Foreskin fibroblast (primary cell): ENCODE measurements at places on chromosomes 3 and 15.

- DNase-seq: no peak
Measured at GRCh38 chr3:196942915-196943277, 568 bp upstream of the NCBP2 start.

DNA sequence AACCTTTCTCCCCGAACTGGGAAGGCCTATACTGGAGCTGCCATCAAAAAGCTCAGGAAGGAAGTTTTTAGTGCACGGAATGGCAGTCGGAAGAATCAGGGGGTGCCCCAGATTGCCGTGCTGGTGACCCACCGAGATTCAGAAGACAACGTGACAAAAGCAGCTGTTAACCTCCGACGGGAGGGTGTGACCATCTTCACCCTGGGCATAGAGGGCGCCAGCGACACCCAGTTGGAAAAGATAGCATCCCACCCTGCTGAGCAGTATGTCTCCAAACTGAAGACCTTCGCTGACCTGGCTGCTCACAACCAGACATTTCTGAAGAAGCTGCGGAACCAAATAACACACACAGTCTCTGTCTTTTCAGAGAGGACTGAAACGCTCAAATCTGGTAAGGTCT is 48.2 kb downstream of the COL6A6 start:
- no peak for DNase-seq

- peak; percentile 80 for DNase-seq
Measured at GRCh38 chr15:41465822-41466421, 27.8 kb upstream of the ITPKA start.

DNA sequence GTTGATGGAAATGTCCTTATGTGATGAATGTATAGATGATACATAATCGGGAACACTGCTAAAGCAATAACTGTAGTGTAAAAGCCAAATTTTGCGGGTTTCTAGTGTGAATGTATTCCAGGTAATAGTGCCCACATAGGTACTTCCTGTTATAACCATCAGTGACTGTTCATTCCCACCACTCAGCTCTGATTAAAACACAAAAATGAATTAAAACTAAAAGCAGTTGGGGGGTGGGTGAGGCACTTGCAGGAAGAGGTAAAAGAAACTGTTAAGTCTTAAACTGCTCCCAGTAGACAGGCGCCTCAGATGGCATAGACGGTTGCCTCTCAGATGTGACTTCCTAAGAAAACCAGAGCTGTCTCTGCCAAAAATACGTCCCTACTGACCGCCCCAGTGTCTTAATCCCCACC is 893 bp upstream of the MTHFS start:
- no peak for DNase-seq

GRCh38 chr15:65346856-65347598 is 30.8 kb downstream of the IGDCC3 start:
- no peak for DNase-seq

GRCh38 chr3:11236588-11237461 is 35.4 kb upstream of the ATG7 start:
- DNase-seq: no peak

- peak; percentile 70 for DNase-seq
Measured at GRCh38 chr15:85482894-85483293, 102.5 kb downstream of the AKAP13 start.

GRCh38 chr15:82730022-82730530 is 20.4 kb upstream of the AP3B2 start:
- DNase-seq: no peak

DNA sequence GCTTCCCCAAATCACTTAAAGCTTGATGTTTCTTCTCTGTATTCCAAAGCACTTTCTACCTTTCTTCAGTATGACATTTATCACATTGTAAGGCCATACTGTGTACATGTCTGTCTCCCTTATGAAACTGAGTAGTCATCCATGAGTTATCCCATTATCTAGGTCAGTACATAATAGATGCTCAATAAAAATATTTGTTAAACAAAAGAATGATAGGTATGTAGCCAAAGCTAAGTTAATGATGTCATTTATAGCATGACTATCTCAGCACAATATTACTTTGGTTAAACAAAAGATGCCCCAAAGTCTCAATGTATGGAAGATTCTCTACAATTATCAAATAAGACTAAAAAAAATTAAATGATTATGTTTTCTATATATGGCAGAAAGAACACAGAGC is 3.1 kb upstream of the TMCO5A start:
- no peak for DNase-seq

DNA sequence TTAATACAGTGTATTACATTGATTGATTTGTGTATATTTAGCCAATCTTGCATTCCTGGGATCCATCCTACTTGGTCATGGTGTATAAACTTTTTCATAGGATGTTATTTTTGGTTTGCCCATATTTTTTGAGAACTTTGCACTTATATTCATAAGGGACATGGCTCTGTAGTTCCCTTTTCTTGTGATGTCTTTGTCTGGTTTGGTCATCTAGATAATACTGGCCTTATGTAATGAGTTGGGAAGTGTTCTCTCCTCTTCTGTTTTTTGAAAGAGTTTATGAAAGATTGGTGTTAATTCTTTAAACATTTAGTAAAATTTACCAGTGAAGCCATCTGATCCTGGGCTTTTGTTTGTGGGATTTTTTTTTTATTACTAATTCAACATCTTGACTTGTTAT is 9.6 kb downstream of the CHST13 start:
- DNase-seq: no peak

- DNase-seq: no peak
Measured at GRCh38 chr15:89077750-89078149, 10.5 kb upstream of the ABHD2 start.

DNA sequence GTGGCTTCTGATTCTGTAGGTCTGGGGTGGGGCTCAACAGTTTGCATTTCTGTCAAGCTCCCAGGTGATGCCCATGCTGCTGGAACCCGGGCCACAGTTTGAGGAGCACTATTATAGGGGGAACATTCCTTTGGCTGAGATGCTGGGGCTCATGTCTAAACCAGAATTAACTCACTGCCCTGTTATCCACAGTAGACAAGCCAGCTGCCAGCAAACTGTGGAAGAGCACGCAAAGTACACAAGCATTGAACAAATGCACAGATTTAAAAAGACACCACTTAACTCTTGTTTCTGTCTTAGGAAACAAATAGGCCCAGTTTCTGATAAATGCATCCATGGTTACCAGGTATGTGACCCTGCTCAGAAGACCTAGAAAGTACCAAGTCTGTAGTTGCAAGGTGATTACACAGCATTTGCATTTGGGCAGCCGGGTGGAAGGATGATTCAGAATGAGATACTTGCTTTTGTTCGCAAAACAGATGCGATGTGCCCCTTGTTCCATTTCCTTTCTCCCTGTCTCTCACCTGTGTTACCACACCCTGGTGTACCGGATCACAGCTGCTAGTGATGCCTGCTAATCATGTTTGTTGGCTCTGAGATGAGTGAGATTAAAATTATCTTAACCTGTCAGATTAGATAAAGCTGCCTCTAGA is 12.4 kb downstream of the GYG1 start:
- no peak for DNase-seq

DNA sequence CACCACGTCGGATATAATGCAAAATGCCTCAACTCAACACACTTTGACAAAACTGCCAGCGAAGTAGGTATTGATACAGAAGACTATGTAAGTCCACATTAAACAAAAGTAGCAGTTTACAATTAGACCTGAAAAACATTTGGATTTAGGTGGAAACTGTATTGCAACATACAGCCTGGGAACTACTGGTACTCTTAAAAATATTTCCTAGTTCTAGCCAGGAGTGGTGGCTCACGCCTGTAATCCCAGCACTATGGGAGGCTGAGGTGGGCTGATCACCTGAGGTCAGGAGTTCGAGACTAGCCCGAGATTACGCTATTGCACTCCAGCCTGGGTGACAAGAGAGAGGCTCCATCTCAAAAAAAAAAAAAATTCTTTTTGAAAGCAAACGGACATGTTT is 246.2 kb downstream of the ZBTB20 start:
- no peak for DNase-seq

- no peak for DNase-seq
Measured at GRCh38 chr15:22955544-22956119, 24.5 kb downstream of the CYFIP1 start.

DNA sequence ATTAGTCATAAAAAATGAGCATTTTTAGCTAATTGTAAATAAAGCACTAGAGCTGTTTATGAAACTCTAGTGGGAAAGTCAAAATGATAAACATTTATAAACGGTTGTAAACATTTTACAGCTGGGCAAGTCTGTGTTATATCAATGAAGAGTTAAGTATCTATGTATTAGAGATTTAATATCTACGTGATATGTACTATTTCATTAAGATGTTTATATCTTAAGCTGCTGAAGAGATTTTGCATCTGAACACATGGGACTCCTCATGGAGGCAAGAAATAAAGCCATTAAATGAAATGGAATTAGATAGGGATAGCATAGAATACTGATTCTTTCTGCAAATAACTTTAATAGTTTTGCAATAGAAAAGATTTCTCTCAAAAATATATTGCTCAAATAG is 23.0 kb upstream of the CAPN7 start:
- no peak for DNase-seq

DNA sequence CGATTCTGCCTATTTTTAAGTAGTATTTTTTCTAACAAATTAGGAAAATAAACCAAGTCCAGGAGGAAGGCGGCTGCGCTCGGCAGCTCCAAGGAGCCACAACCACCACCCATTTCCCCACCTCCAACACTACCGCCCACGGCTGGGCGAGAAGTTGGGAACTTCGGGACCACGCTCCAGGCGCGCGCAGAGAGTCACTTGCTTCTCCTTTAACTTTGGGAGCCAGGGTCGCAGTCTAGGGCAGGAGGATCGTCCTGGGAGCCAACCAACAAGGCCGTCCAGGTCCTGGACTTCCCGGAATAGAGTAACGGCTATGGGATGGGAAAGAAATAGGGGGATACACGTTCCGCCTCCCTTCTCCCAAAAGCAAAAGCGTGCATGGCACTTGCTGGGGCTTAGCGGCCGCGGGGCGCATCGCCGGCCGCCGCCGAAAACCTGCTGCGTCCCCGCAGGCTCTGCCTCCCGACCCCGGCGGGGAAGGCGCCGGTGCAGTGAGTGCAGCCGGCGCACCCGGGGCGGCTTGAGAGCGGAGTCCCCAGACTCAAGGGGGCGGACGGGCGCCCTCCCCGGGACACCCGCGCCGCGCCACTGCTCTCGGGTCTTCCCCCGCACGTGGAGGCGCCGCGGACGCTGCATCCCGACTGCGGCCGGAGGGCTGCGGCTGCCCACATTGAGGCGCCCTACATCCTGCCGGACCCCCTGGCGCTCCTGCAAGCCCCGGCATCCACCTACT is 699 bp downstream of the MEGF11 start:
- DNase-seq: peak; percentile 55

DNA sequence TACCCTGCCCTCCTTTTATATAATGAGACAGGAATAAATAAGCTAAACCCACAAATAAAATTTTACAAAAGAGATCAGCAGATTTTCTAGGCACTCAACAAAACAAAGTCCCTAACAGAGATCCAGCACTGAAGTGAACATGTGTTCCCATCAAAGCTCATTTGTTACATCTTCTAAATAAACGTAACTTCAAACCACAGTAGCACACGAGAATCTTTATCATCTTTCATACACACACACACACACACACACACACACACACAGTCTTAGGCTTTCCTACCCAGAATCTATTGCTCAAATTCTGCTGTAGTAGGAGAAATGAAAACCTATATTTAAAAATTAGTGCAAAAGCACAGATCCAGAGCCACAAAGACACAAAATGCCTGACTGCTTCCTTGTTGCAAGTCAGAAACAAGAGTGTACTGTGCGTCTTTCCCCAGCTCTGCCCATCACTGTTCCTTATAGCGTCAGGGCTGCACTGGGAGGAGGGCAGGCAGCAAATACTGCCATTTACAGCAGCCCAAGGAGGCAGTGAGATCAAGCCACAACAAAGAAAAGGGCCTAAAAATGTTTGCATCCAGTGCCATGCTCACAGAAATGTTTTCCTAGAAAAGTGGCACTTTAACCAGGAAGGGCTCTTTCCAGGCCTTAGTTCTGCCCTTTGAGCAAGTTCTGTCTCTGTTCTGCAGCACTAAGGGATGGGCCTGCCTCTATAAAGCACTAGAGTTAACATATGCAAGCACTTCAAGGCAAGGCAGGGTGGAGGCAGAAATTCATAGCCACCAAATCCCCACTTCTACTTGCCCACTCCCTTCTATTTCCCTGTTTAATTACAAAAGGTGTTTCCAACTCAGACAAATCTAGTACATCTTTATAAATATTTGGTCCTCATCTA is 6.0 kb downstream of the IP6K1 start:
- no peak for DNase-seq

GRCh38 chr3:46854555-46854991 is 8.7 kb downstream of the MYL3 start:
- DNase-seq: no peak

DNA sequence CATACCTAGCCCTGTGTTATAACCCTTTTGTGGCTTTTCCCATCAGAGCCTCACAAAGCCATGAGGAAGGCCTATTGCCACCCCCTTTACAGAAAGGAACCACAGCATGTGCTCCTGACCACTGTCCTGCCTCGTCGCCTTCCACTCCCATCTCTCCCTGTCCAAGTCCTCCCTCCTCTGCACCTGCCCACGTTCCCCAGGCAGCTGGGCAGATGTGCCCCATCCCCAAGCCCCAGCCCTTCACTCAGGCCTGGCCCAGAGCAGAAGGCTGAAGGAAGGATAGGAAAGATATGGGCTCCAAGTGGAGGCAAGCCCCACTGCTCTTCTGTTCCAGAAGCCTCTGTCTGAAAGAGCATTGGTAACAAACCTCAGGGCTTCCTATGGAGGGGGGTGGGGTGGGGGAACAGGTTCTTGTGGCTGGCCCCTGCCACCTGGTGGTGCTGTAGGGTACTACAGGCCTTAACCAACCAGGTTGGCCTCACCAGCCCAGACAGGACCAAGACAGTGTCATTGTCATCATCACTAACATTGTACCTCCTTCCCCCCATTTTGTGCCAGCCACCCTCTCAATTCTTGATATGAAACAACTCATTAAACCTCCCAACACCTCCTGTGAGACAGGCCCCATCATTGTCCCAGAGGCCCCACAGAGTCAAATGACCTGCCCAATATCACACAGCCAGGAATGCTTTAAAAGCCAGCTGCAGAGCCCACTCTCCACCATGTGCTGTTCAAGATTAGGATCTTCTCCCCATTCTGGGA is 10.0 kb downstream of the POC1A start:
- peak; percentile 70 for DNase-seq

- DNase-seq: peak; percentile 5
Measured at GRCh38 chr3:97821287-97821773, 481 bp upstream of the CRYBG3 start.

DNA sequence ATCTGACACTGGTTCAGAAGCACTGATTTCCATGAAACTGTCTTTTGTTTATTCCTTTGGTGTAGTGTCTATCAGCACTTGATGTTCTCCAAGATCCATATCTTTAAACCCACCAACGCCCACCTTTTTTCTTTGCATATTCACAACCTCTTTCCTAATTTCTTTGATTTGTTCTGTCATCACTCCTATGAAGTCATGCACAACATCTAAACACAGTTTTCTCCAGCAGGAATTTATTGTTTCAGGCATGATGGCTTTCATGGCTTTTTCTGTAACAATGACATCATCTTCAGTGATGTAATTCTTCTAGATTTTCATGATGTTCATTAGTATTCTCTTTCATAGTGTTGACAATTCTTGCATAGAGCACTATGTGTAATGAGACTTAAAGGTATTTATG is 219.6 kb upstream of the POU1F1 start:
- DNase-seq: no peak
